NCI-H2029 (cell line): ENCODE measurements at places on chromosomes 11 and 22.
A peak's percentile ranks its signal among the peaks of the same experiment; 100 is the strongest.

GRCh38 chr11:121323046-121323607, 30.6 kb downstream of the SC5D start:
- DNase-seq = no peak

DNA sequence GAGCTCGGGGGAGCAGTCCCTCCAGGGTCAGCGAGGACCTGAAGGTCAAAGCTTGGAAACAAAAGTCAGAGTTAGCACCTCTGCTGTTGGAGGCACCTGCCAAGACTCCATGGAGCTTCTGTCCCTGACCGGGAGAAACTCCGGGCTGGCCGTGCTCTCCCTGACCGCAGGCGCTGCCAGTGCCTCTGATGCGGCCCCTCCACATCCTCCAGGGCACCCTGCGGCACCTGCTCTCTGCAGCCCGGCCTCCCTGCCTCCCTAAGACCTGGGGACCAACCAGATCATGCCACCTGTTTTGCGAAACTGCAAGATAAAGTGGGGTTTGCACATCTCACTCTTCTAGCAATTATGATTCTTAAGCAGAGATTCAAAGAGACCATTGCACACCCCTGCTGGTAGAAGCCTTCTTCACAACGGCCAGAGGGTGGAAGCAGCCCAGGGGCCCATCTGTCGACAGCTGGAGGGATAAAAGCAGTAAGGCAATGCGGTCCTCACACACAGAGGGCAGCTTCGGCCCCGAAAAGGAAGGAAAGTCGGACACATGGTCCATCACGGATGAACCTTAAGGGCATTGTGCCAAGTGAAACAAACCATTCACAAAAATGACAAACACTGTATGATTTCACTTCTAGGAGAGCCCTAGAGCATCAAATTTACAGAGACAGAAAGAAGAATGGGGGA, 477.1 kb downstream of the BRD1 start:
- DNase-seq = no peak

- no peak for DNase-seq
Observed at GRCh38 chr11:37963440-37963839, 1365.4 kb upstream of the RAG2 start.

DNA sequence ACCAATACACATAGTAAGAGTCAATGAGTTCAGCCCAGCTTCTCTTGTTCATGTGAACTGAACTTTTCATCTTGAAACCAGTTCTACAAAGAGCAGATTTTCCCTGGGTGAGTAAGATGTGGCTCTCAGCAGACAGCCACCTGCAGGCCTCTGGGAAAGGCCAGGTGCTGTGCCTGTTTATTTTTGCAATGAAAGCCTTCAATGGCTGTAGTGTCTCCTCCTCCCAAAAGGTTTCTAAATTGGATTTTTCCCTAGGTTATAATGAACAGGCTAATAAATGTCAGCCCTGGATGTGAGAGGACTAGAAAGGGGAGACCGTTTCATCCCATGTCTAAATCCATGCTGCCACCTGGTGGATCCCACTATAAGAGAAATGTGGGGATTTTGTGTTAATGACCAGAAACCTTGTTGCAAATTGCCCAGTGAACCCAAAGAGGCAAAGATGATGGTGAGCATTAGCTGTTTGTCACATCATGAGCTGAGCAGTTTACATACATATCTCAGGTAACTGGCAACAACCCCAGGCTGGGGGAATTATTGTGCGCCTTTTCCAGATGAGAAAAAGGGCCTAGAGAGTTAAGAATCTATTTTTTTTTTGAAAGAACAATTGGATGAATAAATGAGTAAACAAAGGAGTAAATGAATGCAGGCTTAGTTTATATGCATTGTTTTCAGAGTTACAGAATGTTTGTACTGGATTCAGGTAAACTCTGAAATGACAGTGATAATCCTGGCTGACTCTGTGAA, 12.7 kb downstream of the C11orf91 start:
- DNase-seq = peak; percentile 47

DNA sequence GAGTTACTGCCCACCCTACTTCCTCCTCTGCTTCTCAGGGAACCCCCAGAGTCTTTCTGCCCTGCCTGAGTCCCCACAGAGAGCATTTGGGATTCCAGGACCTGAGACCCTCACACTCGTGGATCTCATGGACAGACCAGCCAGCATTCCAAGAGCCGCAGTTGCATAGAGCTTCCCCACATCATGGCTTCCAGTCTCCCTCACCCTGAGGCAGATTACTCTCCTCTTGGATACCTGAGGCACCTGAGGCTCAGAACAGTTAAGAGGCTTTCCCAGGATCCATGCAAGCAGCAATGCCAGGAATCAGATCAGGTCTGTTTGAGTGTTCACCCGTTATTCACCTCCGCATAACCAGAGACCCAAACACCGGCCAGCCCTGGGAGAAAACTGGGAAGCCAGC, 102.2 kb downstream of the TRIM29 start:
- DNase-seq = no peak

- no peak for DNase-seq
Observed at GRCh38 chr22:22768885-22769284, 118.7 kb upstream of the IGLL5 start.

DNA sequence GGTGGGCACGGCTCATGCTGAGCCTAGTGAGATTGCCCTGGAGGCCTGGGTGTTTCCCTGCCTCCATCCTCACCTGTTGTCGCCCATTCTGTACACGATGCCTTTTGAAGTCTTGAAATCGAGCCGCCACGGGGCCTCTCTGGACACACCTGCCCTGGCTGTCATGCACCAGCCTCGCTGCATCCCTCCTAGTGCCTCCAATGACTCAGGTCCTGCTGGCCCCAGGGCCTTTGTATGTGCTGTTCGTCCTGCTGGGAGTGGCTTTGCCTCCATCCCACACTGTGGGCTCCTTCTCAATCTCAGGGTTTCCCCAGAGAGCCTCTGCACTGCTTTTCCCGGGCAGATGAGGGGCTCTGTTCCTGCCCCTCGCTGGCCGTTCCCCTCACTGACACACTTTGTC, 8.9 kb upstream of the MYEOV start:
- no peak for DNase-seq

DNA sequence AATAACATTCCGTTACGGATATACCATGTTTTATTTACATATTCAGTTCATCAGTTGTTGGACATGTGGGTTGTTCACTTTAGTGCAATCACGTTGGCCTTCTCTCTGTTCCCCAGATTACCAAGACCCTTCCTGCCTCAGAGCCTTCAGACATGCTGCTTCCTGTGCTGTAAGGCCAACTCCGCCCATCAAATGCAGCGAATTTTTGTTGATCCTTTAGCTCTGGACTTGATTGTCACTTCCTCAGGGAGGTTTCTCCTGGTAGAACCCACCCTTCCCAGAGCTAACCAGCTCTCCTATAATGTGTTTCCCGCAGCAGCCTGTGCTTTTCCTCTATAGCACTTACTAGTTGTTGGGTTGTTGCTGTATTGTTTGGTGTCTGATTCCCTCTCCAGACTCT, 39.4 kb downstream of the SWAP70 start:
- DNase-seq = no peak

DNA sequence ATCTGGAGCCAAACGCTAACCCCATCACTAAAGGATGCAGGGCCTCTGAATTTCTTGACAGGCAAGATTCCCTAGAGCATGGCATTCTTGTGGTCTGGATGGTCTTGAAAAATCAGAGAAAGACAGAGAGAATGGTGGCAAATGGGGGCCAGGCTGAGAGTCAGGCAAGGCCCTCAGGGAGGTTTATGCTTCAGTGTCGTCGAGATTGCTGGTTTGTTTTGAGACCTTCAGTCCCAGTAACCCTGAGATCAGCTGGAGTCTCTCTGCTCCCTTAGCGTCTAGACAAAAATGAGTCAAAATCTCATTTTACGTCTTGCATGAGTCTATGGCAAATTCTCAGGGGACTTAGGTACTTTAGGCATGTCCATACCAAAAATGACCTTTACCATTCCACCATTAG, 539.3 kb downstream of the SOX6 start:
- DNase-seq = no peak

DNA sequence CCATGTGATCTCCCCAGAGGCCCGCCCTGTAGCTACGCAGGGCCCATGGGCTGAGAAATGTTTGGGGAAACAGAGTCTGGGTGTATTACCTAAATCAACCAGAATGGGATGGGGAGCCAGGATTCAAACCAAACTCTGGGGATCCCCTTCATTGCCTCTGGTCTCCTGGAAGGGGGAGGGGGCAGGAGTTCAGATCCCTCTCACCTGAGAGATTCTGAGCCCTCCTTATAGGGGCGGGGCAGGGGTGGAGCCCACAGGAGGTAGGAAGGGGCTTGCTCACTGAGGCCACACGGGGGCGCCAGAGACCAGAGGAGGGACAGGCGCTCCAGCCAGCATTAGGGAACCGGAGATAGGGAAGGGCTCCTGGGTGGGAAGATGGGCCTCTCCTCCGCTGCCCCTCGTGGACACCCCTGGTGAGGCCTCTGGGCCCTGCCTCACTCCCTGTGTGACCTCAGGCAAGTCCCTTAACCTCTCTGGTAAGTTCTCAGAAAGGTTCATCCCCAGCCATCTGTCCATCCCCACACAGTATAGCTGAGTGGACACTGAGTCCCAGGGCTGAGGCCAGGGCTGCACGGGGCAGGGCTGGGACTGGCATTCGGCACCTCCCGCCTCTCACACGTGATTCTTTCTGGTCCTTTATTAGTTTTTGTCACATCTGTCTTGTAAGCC, 2.7 kb upstream of the CDC42BPG start:
- peak; percentile 96 for DNase-seq

GRCh38 chr11:96235751-96236150, 107.2 kb downstream of the MAML2 start:
- no peak for DNase-seq

- no peak for DNase-seq
Observed at GRCh38 chr11:79481795-79482194, 41.0 kb upstream of the TENM4 start.

DNA sequence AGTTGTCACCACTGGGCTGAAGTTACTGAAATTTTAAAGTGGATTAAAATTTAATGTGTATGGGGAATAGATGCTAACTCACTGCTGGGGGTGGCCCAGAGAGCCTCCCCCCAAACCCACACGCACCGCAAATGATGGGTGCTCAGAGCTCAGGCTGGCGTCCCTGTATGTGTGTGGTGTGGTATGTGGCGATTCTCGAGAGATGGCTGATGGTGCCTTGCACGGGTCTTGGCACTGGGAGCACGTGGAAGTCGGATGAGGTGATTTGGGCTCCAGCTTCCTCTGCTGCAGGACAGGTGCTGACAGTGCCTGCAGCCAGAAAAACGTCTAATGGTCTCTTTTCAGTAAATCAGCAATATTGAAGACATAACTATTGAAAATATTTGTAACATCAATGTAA, 1473.3 kb downstream of the TBC1D22A start:
- no peak for DNase-seq

DNA sequence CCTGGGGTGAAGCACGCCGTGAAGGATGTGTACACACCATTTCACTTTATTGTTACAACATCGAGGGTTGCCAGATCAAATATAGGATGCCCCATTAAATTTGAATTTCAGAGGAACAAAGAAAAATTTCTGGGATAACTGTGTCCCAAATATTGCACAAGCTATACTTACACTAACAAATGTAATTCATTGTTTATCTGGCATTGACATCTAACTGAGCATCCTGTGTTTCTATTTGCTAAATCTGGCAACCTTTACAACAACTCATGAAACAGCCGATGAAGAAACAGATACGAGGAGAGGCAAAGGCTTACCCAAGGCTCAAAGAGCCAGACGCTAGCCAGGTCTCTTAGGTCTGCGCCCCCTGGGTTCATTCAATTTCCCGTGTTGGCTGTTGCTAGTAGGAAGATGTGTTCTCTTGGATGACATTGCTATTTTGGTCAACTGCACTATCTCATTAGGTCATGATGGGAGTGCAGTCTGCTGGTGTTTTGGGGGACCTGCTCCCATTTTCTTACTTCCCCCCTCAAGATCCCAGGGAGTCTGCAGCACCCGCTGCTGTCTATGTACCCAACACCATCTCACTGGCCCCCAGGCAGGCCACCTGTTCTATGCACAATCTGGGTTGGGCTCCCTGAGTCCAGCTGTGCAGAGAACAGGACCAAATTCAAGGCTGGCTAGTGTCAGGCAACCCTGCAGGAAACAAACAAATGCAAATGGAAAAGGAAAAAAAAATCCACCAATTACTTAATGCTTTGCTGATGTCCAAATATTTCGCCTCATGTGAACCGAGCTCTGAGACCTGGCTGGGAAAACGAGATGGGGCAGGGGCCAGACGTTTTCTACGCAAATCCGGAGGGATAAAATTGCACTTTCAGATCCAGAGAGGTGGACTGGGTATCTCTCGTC, 560.9 kb downstream of the MIAT start:
- no peak for DNase-seq

GRCh38 chr22:25922141-25922540, 180.2 kb downstream of the MYO18B start:
- DNase-seq = no peak

- DNase-seq = no peak
Observed at GRCh38 chr11:125313271-125314219, 149.0 kb downstream of the PKNOX2 start.

DNA sequence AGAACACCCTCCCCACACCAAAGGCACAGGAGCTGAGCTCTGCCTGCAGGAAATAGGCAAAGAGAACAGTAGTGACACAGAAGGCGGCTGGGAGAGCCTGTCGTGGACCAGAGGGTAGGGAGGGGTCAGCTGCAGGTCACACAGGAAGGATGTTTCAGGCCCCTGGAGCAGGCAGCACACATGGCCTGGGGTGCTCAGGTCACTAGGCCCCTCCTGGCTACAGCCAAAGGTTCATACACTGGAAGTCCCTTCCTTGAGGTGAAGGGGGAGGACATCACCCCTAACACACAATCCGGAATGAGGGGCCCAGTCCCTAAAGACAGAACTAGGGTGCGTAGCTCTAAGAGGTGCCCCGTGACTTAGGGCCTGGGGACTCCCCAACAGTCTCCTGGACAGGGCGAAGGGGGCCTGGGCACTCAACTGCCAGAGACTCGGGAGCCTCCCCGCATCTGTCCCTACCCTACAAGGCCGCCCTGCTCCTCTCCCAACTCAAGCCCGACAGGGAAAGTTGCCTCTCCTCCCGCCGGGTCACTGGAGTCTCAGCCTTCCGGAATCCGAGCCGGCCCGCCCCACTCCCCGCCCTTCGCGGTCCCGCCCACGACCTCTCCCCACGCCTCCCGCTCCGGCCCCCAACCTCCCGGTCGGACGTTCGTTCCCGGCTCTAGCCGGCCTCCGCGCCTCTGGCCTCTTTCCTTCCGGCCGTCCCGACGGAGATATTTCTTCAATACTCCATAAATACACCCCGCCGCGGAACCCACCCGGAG, at the start of gene CYB5R2:
CYB5R2 (minus strand) TSS at position 541 of the 764 bp plus-strand sequence. CDS start 675 bp downstream, outside the sequence.
- DNase-seq = no peak

GRCh38 chr11:99020352-99021225, at the start of gene CNTN5:
Gene CNTN5, plus strand, starts transcription at chr11:99020949.
- DNase-seq = no peak

- peak; percentile 82 for DNase-seq
Observed at GRCh38 chr11:10309163-10310093, 4.6 kb downstream of the ADM start.

- no peak for DNase-seq
Observed at GRCh38 chr22:44055805-44056204, 31.7 kb downstream of the PARVB start.

- DNase-seq = no peak
Observed at GRCh38 chr11:122209619-122210366, 93.8 kb upstream of the BLID start.

- DNase-seq = no peak
Observed at GRCh38 chr11:94134651-94135512, 6.2 kb downstream of the PANX1 start.

GRCh38 chr11:47407746-47408590, at the start of gene SLC39A13:
Gene SLC39A13, plus strand, starts transcription at chr11:47408590. Its CDS starts 1,505 bp downstream, at chr11:47410095.
- peak; percentile 87 for DNase-seq
